ENCODE measurements at places on chromosomes 11 and 22.

- DNase-seq: no peak
Measured at GRCh38 chr11:12725055-12725862, 51.0 kb downstream of the TEAD1 start.

GRCh38 chr22:48578138-48579042, 1249.3 kb downstream of the BRD1 start:
- DNase-seq: no peak

DNA sequence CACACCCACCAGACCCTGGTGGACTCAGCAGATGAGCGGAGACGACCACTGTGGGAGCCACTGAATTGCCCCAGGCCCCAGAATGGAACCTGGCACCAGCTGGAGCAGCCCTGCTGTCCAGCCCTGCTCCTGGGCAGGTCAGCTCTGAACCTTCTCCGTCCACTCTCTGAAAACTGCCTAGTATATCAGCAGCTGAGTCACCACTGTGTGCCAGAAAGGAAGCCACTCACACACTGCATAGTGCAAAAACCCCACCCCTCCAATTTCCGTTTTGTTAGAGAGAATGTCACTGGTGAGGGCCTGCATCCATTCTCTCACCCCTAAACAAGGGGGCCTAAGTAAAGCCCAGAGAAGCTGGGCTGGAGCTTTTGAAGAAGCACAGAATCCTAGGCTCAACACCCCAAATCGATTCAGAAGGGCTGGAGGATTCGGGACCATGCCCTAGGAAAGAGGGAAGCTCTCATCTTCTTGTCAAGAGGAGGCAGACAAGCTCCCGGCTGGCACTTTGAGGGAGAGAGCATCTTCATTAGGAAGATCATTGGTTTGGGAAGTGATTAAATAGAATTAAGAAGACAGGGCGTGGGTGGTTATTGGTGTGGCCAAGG, 44.5 kb downstream of the GALNT18 start:
- peak; percentile 48 for DNase-seq

DNA sequence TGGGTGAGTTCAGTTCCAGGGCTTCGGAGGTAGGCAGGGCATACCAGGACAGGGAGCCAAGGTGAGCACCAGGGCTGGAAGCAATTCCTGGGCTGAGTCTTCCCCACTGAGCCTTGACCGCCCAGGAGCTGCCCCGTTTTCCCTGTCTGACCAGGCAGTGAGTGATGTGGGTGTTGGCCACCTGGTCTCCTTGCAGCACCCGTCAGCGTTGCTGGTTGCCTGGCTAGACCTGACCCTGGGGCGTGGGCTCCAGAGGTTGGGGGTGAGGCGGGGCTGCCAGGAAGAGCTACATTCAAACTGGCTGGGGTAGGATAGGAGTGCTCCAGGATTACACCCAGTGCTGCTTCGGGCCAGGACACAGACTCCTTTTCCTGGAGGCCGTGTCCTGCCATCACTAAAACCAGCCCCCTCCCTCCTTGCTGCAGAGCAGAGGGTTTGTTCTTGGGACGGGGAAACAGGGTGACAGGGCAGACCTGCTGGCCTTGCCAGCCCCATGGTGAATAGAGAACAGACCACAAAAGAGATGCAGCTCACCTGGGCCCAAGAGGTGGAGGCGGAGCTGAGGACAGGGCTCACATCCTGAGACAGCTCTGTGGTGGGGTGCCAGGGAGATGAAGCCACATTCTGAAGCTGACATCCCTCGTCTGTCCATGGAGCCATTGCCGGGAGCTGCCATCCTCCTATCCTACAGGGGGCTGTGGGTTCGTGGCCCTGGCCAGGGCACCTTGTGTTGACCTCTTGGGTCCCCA, 14.2 kb downstream of the INCENP start:
- no peak for DNase-seq

- DNase-seq: no peak
Measured at GRCh38 chr11:8814209-8814922, 96.6 kb upstream of the AKIP1 start.

- no peak for DNase-seq
Measured at GRCh38 chr22:23047742-23048141, 22.6 kb upstream of the GNAZ start.

- peak; percentile 18 for DNase-seq
Measured at GRCh38 chr11:14075118-14076078, 112.9 kb downstream of the SPON1 start.

DNA sequence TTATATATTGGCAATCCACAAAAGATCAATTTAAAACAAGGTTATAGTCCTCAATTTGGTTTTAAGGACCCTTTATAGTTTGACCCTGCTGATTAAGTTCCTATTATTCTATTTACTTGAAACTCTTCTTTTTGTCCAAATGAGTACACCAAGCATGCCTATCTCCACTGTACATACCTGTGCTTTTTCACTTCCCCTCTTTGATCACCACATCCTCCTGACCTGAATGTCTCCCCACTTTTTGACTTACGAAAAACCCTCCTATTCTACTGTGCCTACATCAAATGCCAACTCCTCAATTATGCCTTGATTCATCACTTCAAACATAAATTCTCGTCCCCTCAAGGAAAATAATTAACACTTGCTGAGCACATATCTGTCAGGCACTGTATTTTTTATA, 113.5 kb downstream of the SOX6 start:
- no peak for DNase-seq

GRCh38 chr11:2213890-2214526, 42.4 kb upstream of the TH start:
- no peak for DNase-seq

DNA sequence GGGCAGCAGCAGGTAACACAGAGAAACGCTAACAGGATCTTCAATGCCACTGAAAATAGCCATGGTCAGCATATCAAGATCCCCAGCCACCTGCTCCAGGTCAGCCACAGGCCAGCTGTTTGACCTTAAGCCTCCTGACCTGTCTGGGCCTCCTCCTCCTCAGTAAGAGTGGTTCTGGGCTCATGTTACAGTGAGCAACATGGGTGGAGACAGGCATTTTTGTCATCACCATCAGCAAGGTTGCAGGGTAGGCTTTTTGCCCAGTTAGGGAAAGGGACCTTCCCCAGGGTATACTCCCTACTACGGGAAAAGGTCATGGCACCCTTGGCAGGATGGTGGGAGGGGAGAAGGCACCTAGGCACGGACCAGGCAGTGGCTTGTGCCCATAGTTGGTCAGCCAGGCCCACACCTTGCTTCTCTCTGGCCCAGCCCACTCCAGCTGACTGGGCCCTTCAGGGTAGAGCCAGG, 131.8 kb upstream of the PARVA start:
- DNase-seq: no peak

DNA sequence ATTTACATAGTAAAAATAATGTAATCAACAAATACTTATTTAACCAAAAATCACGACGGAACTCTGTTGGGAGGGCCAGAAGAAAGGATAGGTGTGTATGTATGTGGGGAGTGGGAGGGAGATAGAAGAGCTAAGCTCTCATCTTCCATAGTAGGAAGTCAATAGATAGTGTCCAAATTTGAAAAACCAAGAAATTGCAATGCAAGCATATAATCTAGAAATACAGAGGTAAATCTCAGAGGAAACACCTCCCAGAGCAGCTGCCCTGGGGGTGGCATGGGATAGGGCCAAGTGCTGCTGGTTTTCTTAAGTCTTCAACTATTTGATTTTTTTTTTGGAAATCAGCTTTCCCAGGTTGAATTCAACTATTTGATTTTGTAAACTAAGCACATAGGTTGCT, 16.9 kb downstream of the C11orf86 start:
- no peak for DNase-seq

DNA sequence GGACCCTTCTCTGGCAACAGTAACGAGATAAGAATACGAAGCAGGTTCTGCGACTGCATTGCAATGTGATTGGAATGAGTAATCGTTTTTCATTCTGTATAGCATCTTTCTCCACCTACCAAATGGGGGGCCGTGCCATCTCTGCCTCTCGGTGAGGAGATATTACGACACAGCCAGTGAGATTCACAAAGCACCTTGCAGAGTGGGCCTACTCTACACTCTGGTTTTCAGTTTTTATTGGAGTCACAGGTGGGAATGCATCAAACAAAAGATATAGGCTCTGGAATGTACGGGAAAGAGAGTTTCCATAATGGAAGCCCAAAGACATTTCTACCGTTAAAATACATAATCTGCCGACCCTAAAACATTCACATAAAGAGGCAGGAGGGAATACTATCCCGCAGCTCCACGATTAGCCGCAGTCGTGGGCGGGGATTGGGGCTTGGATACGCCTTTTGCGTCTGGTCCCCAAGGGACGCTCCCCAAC, 423 bp upstream of the RTN3 start:
- DNase-seq: peak; percentile 41

GRCh38 chr22:42984397-42984796, 30.6 kb downstream of the PACSIN2 start:
- no peak for DNase-seq

- DNase-seq: no peak
Measured at GRCh38 chr11:44851496-44851895, 99.2 kb downstream of the TP53I11 start.
